Activated CD8-positive, alpha-beta memory T cell treated with anti-CD3 and anti-CD28 coated beads, Interleukin-2, amount 10 ng/mL, durations not matched to agents 7 days and 5 days (primary cell): ENCODE measurements at places on chromosomes 6 and 20. TPM values are rescaled to one million over a fixed set of nuclear protein-coding genes. Genes with fewer than 3 reads are reported as not detected.

DNA sequence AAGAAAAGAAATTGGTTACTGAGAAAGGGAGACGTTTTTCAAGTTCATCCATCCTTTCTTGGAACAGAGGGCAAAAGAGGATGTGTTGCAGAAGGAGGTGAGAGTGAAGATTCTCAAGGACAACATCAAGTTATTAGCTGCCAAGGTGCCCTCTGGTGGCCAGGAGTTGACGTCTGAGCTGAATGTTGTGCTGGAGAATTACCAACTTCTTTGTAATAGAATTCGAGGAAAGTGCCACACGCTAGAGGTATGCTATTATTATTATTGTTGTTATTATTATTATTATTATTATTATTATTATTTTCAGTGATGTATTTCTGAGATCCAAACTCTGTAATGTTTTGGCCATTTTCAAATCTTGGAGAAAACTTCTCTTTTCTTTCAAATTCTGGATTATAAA is 197.0 kb downstream of the UTRN start:
- DNase-seq = peak; percentile 82

Gene GTSF1L
- 0.28 TPM for total RNA-seq

DNA sequence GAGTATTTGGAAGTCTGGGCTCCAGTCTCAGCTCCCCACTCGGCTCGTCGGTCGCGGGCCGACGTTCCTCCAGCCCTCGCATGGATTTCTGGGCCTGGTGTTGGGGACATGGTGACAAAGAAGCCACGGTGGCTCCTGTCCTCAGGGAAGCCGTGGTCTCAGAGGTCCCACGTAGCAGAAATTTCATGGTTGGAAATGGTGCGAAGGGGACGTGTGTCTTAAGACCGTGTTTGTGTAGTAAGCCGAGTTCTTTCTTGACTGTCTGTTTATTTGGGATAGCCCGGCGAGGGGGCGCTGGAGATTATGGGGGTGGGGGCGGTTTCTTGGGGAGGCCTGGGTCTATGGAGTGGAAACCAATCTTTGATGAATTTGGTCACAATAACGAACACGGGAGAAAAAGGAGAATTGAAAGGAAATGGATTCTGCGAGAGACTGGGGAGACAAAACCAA is 23.5 kb upstream of the MAP3K7 start:
- DNase-seq = no peak

GRCh38 chr20:62524505-62524911 is 48.7 kb upstream of the GATA5 start:
- no peak for DNase-seq

- DNase-seq = no peak
Measured at GRCh38 chr20:40610730-40611129, 78.3 kb downstream of the MAFB start.

GRCh38 chr20:41432746-41433145 is 66.1 kb upstream of the EMILIN3 start:
- DNase-seq = no peak

DNA sequence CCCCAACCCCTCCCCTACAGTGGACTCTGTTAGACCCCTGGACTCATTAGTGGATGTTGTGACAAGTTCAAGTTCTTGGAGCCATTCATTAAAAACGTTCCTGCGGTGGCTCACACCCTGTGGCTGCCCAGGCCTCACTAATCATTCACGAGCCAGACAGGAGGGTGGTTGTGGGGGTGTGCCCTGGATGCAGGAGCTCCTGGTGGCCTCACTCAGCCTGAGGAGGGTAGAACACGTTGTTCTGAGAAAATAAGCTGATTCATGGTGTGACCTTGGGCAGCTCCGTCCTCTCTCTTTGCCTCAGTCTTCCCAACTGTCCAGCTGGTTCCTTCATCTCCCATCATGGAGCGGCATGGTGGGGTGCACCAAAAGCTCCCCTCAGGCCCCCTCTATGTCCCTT is 16.7 kb downstream of the SLC13A3 start:
- DNase-seq = no peak

Gene CFB
- not detected for total RNA-seq

DNA sequence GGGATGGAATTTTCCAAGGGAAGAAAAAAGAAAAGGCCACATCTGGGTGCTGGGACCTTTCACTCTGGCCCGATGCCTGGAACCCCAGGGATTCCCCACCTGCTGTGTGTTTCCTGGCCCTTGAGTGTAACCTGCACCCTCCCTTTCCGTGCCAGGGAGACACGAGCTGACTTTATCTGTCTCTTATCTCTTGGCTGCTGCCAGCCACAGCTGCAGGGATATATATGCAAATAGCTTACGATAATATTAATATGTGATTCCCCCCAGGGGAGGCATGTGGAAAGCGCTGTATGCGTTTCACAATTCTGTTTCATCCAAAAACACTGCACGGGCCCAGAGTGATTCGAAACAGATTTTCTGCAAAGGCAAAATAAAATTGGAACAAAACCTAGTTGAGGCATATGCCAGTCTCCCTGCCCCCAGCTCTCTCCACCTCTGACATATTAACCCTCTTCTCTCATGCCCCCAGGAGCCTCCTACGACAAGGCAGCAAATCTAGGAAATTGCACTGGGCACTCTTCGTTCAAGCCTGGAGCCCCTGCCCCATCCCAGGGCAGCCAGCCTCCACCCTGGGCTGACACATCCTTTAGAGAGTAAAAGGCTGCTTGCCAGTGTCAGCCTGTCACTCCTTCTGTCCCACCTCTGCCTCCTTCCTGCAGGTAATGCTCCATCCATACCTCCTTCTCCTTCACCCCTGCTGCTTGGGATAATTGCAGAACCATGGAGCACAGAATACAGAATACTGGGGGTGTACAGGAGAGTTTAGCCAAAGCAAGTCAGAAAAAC is 1.3 kb downstream of the RIPOR3 start:
- no peak for DNase-seq

Gene SALL4
- 0.37 TPM for total RNA-seq

GRCh38 chr6:68008445-68008844 is 626.6 kb upstream of the ADGRB3 start:
- DNase-seq = no peak

DNA sequence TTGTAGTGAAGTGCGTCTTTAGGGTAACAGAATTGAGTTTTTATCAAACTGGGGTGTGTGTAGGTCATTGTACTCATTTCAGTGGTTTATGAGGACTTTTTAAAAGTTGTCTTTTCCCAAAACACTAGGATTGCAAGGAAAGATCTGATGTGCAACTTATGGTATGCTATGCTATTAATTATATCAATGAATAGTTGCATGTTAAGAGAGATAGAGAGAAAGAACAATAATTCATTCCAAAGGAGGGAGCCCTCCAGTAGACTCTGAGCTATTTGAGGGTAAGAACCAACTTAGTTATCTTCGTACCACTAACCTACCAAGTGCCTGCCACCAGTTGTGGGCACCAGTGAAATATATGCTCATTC is 117.1 kb downstream of the RNF144B start:
- DNase-seq = no peak

Gene SNX21
- total RNA-seq = 0.96 TPM

GRCh38 chr20:53786445-53787267 is 193.0 kb upstream of the ZNF217 start:
- no peak for DNase-seq

- DNase-seq = no peak
Measured at GRCh38 chr6:45002390-45003105, 325.6 kb upstream of the RUNX2 start.

Gene OR2H2
- not detected for total RNA-seq

GRCh38 chr20:34941226-34941625 is 14.4 kb downstream of the GSS start:
- DNase-seq = no peak

- DNase-seq = no peak
Measured at GRCh38 chr6:68730291-68731054, 95.4 kb downstream of the ADGRB3 start.

GRCh38 chr6:70162972-70163371 is 139.9 kb downstream of the COL9A1 start:
- no peak for DNase-seq

Gene ENPP5
- not detected for total RNA-seq

DNA sequence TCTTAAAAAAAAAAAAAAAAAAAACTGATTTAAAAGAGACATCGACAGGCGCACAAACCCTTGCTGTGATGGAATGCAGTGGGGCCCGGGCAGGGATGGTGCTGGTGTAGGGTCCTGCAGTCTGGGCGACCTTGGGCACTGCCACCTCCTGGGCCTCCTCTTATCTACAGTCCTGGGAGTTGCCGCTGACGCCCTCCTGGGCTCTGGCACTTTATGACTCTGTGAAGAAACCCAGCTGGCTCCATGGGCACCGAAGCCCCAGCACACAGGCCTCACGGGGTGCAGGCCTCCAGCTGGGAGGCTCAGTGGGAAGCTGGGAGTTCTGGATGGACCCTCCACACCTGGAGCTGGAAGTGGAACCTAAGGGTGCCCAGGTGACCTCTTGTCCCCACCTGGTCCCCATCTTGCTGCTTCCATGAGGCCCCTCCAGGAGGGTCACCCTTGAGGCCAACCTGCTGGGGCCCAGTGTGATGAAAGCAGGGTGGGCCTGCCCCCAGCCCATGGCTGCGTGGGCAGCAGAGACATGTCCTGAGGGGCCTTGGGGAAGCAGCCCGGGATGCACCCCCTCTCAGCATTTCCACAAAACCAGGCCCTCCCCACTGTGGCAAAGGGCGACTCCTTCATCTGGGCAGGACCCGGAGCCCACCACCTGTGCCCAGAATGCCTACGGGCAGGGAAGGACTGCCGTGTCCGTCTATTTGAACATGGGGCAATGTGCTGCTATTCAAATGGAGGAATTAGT is 104.9 kb downstream of the ASXL1 start:
- no peak for DNase-seq

Gene SLC25A27
- total RNA-seq = 0.12 TPM

- DNase-seq = no peak
Measured at GRCh38 chr6:158329531-158329930, 17.3 kb downstream of the TULP4 start.

Gene PHACTR3
- not detected for total RNA-seq

Gene CEP85L
- total RNA-seq = 32.9 TPM

DNA sequence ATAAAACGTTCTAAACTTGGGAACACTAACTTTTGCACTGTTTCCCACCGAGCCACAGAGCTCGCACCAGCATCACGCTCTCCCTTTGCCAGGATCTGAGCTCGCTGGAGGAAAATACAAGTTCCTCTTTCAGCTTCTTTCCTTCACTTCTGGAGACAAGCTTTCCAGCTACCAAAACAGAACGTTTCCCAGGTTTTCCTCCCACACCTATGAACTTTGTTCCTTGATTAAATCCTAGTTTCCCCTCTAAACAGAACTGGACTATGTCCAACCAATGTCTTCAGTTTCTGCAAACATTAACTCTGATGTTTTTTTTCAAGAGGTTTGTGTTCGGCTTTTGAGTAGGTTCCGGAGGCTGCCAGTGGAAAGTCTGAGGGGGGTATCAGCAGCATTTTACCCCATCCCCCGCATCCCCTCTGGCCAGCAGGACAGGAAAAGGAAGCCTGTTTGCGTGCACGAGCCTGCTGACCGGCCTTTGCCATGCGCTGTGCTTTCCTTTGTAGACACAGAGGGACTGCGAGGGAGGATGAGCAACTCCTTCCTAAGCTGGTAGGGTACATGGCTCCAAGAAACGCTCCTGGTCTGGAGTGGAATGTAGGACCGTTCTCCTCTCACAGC is 135.5 kb downstream of the LY86 start:
- DNase-seq = no peak

DNA sequence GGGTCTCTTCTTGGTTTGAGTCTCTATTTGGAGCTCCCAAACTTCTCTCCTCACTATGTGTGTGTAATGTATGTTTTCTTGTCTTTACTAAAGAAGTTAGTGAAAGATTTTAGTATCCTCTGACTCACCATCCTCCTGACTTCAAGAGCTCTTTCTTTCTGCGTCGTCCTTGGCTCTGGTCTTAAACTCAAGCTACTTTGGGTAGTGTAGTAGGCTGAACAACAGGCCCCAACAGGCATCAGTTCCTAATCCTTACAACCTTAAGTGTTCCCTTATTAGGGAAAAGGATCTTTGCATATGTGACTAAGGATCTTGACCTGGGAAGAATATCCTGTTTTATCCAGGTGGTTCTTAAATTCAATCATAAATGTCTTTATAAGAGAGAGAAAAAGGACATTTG is 810.2 kb downstream of the MAFB start:
- no peak for DNase-seq

- no peak for DNase-seq
Measured at GRCh38 chr6:26202811-26203583, 115.8 kb downstream of the HFE start.

DNA sequence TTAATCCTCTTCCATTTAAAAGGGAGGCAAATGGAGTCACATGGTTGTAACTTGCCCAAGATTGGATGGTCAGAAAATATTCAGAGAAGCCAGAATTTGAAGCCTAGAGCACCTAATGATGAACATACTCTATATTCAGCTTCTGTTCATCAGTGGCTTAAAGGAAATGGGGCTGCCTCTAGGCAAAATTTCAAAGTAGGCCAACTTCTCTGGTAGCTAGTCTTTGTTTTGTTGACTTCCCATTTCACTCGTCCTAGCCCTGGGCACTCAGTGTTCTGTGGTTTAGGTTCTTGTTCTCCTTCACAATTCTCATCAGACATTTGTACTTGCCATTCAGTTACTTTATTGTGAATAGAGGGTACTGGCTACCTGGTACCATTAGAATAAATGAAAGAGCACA is 13.2 kb downstream of the MAP3K7 start:
- no peak for DNase-seq

GRCh38 chr6:56862415-56863175 is 92.3 kb upstream of the BEND6 start:
- no peak for DNase-seq

Gene TTBK1
- 0.20 TPM for total RNA-seq

Gene HLA-DOB
- 3.9 TPM for total RNA-seq

DNA sequence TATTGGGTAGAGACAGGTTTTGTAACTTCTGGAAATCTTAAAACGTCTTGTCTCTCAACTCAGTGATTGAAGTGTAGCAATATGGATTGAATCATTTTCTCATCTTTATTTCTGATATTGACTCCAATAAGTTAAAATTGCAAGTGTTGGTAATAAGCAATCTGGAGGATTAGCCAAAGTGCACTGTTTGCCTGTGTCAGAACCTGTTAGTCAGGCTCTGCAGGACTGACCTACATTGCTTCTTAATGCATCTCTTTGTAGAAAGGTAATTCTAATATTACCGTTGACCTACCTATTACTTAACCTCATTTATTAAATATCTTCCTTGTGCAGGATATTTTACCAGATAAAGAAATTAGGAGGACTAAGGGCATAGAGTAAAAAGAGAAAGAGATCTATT is 484.0 kb upstream of the CITED2 start:
- no peak for DNase-seq

Gene SYNGAP1
- 39.8 TPM for total RNA-seq

- no peak for DNase-seq
Measured at GRCh38 chr6:154938221-154938580, 56.9 kb upstream of the TIAM2 start.

DNA sequence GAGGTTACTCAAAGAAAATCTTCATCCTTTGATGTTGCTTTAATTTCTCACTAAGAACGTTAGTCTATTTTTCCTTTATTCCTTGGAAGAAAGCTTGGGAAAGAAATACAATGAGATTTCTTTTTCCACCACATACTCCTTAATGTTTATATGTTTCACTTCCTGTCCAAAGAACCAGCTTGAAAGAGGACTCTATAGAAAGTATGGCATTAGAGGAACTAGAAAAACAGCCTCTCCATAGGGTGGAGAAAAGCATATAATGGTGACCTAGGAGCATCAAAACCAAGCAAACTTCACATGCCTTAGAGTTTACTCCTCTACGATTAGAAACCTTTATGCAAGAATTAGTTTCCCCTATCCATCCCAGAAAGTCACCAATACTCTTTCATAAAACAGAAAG is 131.1 kb downstream of the OPRM1 start:
- DNase-seq = no peak

GRCh38 chr6:41716516-41717391 is 18.7 kb downstream of the TFEB start:
- no peak for DNase-seq

Gene PLA2G7
- not detected for total RNA-seq

GRCh38 chr6:13924949-13925881 is at the start of gene RNF182:
Gene RNF182, plus strand, starts transcription at chr6:13924952. Its CDS starts 52,168 bp downstream, at chr6:13977120.
- DNase-seq = no peak
